ENCODE measurements at places on chromosomes 5 and 9.

- DNase-seq: no peak
Measured at GRCh38 chr9:138042640-138043039, 165.1 kb downstream of the CACNA1B start.

DNA sequence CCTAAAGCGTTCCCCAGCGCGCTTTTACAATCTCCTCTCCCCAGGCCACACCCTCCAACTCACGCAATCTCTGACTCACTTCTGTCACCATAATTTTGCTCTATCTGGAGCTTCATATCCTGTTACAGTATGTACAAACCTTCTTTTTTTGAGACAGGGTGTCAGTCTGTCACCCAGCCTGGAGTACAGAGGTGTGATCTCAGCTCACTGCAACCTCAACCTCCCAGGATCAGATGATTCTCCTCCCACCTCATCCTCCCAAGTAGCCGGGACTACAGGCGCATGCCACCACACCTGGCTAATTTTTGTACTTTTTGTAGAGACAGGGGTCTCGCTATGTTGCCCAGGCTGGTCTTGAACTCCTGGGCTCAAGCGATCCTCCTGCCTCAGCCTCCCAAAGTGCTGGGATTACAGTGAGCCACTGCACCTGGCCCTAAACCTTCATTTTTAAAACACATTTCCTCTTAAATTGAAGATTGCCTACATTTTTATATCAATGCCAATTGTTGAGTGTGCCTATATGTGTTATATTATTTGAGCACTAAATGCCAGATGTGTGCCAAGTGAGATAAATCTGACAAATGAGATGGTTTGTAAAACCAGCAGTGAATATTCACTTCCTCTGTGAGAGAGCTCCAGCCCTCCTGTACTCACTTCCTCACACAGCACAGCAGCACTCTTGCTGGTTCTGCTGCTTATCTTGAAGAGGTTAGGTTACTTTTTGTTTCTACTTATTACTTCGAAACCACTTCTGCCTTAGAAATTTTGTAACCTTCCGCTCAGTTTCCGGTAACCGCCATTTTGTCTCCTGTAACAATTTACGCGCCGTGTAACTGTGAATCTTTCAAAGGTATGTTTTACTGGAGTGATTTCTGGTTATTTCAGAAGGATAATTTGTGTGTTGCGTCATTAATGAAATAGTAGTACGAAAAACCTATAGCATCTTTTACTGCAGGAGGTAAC lies 57.9 kb downstream of the DOCK8 start:
- DNase-seq: peak; percentile 54

GRCh38 chr5:1855596-1855995 lies 27.1 kb downstream of the IRX4 start:
- no peak for DNase-seq

- no peak for DNase-seq
Measured at GRCh38 chr5:106392766-106393165, 1278.0 kb downstream of the EFNA5 start.

- no peak for DNase-seq
Measured at GRCh38 chr5:108935611-108936010, 187.9 kb downstream of the FER start.

Data from stimulated activated CD8-positive, alpha-beta memory T cell treated with anti-CD3 and anti-CD28 coated beads, Interleukin-15, amount 100 ng/mL, for 4 hours (primary cell).